Mammary microvascular endothelial cell (primary cell): ENCODE measurements at places on chromosomes 4 and X. TPM values are rescaled to one million over a fixed set of nuclear protein-coding genes. Genes with fewer than 3 reads are reported as not detected.

TMEM35A gene
- 1.7 and 1.8 TPM in 2 replicates for total RNA-seq

CRLF2 gene
- total RNA-seq, result 0.47 TPM in 1 of 2 replicates, not detected in the other

VMA21 gene
- total RNA-seq, result 53.1 and 55.0 TPM in 2 replicates

CXCL3 gene
- total RNA-seq, result 0.93 and 4.1 TPM in 2 replicates

NPNT gene
- 0.59 and 0.67 TPM in 2 replicates for total RNA-seq

MMGT1 gene
- total RNA-seq, result 15.9 and 16.4 TPM in 2 replicates

MAOB gene
- total RNA-seq, result not detected in 2 replicates

TMEM144 gene
- total RNA-seq, result 2.8 and 4.5 TPM in 2 replicates

NXF2B gene
- not detected in 2 replicates for total RNA-seq

MAGEC2 gene
- not detected in 2 replicates for total RNA-seq

ZNF157 gene
- total RNA-seq, result not detected in 2 replicates

PPP3CA gene
- total RNA-seq, result 18.9 and 23.8 TPM in 2 replicates

GAGE2A gene
- total RNA-seq, result not detected in 2 replicates

KCTD8 gene
- total RNA-seq, result 2.0 and 3.3 TPM in 2 replicates

SNCA gene
- total RNA-seq, result 67.6 and 68.1 TPM in 2 replicates

RHOXF2 gene
- total RNA-seq, result not detected in 2 replicates

ZNF718 gene
- 5.2 and 7.9 TPM in 2 replicates for total RNA-seq

APLN gene
- 567 and 583 TPM in 2 replicates for total RNA-seq

NXF2 gene
- total RNA-seq, result not detected in 2 replicates

LONRF3 gene
- total RNA-seq, result 2.3 and 3.9 TPM in 2 replicates
